Urothelium cell line (cell line): ENCODE measurements at places on chromosomes 3 and 15.

- no peak for DNase-seq
Measured at GRCh38 chr3:99957151-99957796, 139.6 kb downstream of the CMSS1 start.

- no peak for DNase-seq
Measured at GRCh38 chr3:176992978-176993377, 204.3 kb downstream of the TBL1XR1 start.

DNA sequence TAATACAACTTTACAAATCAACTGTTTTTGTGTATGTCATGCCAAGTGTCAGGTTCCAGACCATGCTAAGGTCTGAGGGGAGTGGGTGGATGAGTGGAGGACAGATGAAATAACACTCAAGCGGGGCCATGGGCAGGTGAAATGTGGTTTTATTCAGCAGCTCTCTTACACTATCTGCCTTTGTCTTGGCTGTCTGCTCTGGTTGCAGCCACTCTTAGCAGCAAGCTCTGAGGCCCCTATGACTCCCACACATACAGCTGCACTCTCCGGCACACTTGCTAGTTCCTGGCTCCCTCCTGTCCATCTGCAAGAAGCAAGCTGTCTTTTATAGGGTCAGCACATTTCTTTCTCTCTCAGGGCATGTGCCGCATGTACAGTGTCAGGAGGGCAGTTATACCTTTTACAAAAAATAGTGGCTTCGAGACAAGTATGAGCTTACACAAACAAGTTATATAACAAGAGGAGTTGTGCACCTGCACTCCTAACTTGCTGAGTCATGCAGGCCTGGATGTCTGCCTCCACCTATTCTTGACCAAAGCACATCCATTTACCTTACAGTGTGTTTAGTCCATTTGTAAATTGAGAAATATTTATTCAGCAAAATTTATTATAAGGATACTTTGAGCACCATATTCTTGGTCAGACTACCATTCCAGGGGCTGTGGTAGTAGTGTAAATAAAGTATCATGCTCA is 683.7 kb upstream of the CBLB start:
- no peak for DNase-seq

DNA sequence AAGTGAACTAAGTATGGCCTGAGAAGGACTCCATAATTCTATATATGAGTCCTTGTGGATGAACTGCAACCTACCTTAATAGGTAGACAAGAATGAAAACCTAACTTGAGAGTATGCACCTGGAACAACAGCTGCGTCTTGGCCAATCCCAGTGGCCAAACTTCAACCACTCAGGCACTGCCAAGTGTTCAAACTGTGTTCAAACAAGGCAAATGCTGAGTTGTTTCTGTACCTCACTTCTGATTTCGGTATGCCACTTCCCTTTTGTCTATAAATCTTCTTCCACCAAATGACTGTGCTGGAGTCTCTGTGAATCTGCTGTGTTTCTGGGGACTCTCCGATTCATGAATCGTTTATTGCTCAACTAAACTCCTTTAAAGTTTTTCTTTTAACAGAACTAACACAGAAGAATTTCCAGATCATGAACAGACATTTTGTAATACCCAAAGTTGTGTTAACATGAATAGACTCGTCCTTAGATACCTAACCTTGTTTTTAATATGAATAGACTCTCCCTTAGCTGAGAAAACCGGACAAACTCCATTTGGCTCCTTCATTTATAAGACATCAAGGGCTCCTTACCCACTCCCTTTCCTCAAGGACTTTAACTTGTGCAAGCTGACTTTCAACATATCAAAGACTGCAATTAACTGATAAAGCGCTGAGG is 4.1 kb downstream of the ZNF717 start:
- DNase-seq: no peak

DNA sequence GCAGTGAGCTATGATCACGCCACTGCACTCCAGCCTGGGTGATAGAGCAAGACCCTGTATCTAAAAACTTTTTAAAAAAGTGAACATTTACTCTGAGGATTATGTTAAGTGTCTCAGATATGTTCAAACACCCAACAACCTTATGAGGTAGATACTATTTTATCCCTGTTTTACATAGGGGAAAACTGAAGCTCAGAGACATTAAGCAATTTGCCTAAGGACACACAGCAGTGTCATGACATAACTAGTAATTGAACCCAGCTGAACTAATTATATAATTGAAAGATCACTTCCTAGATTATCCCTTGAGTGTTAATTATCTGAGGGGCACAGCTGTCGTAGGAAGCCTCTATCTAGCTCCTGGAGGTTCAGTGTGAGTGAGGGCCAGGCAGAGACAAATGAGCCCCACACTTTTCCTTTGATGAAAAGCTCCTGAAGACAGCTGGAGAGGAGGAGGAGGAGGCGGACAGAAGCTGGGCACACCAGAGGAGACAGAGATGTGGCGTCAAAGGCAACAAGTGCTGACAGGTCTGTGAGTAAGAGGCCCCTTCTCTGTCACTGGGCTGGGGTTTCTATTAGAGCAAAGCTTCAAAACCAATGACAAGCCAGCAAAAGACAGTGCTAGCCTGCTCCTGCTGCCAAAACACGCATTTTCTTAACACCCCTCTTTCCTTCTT is 20.5 kb downstream of the TRH start:
- DNase-seq: no peak

- no peak for DNase-seq
Measured at GRCh38 chr3:151346292-151346691, 16.9 kb upstream of the P2RY13 start.

- DNase-seq: no peak
Measured at GRCh38 chr3:9416139-9416780, 18.8 kb downstream of the SETD5 start.
